Left lung (tissue), 14 donors: ENCODE measurements at places on chromosomes 5 and 9. TPM values are rescaled to one million over a fixed set of nuclear protein-coding genes. Genes with fewer than 3 reads are reported as not detected.

- H3K4me1 ChIP-seq: no peaks in the 10 kb centered on the region
- no peaks in the 10 kb centered on the region for H3K36me3 ChIP-seq
- no peak overlapping the region for H3K4me3 ChIP-seq
- H3K27me3 ChIP-seq: no peaks in the 10 kb centered on the region
- no peak for DNase-seq
- no peak overlapping the region for H3K27ac ChIP-seq
Measured at GRCh38 chr9:115671236-115671962, 482.2 kb upstream of the PAPPA start.

- H3K27ac ChIP-seq: no peak overlapping the region
- no peak overlapping the region for H3K4me3 ChIP-seq
- no peaks in the 10 kb centered on the region for H3K27me3 ChIP-seq
- H3K4me1 ChIP-seq: no peaks in the 10 kb centered on the region
Measured at GRCh38 chr9:120524863-120525262, 55.1 kb downstream of the CDK5RAP2 start.

DNA sequence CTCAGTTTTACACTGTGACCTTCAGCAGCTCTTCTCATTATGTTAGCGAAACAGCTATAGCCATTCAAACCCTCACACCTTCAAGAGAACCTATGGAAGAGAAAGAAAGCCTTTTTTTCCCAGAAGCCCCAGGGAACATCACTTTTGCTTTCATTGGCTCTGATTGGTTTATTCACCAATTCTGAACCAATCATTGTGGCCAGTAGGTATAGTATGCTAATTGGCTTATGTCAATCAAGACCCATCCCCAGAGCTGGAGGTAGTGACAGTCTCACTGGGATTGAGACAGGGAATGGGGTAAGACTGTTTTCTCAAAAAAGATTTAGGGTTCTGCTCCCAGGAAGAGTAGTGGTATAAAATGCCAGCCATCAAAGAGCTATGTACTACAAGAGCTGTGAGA is 74.1 kb upstream of the FSD1L start:
- H3K36me3 ChIP-seq: no peaks in the 10 kb centered on the region
- no peak overlapping the region for H3K4me3 ChIP-seq
- H3K27ac ChIP-seq: no peak overlapping the region
- H3K4me1 ChIP-seq: no peaks in the 10 kb centered on the region

- H3K4me3 ChIP-seq: no peak overlapping the region
- no peak overlapping the region for H3K27ac ChIP-seq
- H3K27me3 ChIP-seq: no peaks in the 10 kb centered on the region
- no peaks in the 10 kb centered on the region for H3K4me1 ChIP-seq
- DNase-seq: no peak
Measured at GRCh38 chr5:119031905-119032304, 39.0 kb upstream of the DMXL1 start.

DNA sequence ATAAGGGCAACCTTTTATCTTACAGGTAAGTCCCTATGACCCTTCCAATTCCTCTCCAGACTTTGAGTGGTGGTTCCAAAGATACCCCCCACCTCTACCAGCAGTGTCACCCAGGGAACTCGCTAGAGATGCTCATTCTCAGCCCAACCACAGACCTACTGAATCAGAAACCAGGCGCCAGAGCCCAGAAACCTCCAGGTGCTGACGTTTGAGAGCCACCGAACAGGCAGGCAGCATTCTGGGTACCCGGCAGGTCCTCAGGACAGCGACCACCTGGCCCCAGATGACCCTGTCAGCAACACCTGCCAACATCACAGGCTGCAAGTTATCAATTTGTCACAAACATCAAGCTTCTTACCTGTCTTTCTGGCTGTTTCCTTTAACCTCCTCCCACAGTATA is 19.5 kb downstream of the RAPGEF1 start:
- no peak overlapping the region for H3K4me3 ChIP-seq
- no peaks in the 10 kb centered on the region for H3K27me3 ChIP-seq
- peak overlapping the region; percentile 3 for H3K27ac ChIP-seq

DNA sequence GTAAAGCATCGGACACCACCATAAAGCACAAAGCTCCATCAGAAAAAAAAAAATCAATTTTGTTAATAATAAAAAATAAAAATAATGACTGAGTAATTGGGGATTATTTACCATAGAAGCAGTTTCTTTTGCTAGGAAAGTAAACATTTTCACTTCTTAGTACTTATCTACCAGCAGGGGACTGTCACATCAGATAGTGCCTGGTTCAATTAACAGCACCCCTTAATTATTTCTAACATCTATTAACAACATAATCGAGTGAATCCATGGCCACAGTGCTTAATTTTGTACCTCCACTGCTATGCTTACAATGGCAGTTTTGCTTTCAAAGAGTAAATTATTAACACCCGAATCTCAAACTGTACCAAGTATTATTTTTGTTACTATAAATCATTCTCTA is 221.7 kb downstream of the SMARCA2 start:
- no peak overlapping the region for H3K4me3 ChIP-seq
- no peaks in the 10 kb centered on the region for H3K36me3 ChIP-seq
- DNase-seq: no peak
- H3K27ac ChIP-seq: no peak overlapping the region
- no peaks in the 10 kb centered on the region for H3K4me1 ChIP-seq

GRCh38 chr9:105401651-105402050 is 46.2 kb upstream of the FSD1L start:
- no peaks in the 10 kb centered on the region for H3K27me3 ChIP-seq
- no peak overlapping the region for H3K27ac ChIP-seq
- H3K4me3 ChIP-seq: no peak overlapping the region
- no peaks in the 10 kb centered on the region for H3K4me1 ChIP-seq
- H3K36me3 ChIP-seq: no peaks in the 10 kb centered on the region
- DNase-seq: no peak

- H3K27ac ChIP-seq: peak overlapping the region; percentile 43
- peaks cover 9% of the 10 kb centered on the region for H3K27me3 ChIP-seq
- no peak overlapping the region for H3K4me3 ChIP-seq
- H3K36me3 ChIP-seq: no peaks in the 10 kb centered on the region
- DNase-seq: peak; percentile 69
Measured at GRCh38 chr5:178123966-178124925, 6.6 kb upstream of the RMND5B start.

- no peaks in the 10 kb centered on the region for H3K27me3 ChIP-seq
- no peak overlapping the region for H3K27ac ChIP-seq
Measured at GRCh38 chr9:11992866-11993265, 700.3 kb upstream of the TYRP1 start.

GRCh38 chr5:78595458-78595921 is 53.1 kb downstream of the LHFPL2 start:
- no peaks in the 10 kb centered on the region for H3K36me3 ChIP-seq
- DNase-seq: no peak
- no peaks in the 10 kb centered on the region for H3K27me3 ChIP-seq
- H3K4me3 ChIP-seq: no peak overlapping the region
- H3K4me1 ChIP-seq: peaks cover 22% of the 10 kb centered on the region

GRCh38 chr5:61332358-61332749 is 296 bp downstream of the ZSWIM6 start:
- peaks cover 51% of the 10 kb centered on the region for H3K4me1 ChIP-seq
- H3K36me3 ChIP-seq: no peaks in the 10 kb centered on the region
- DNase-seq: peak; percentile 88
- peak overlapping the region; percentile 72 for H3K27ac ChIP-seq

- H3K4me1 ChIP-seq: no peaks in the 10 kb centered on the region
- no peaks in the 10 kb centered on the region for H3K36me3 ChIP-seq
- no peaks in the 10 kb centered on the region for H3K27me3 ChIP-seq
- H3K4me3 ChIP-seq: no peak overlapping the region
Measured at GRCh38 chr9:89935801-89936200, 331.0 kb downstream of the GADD45G start.

GRCh38 chr5:126097876-126098275 is 325.3 kb upstream of the GRAMD2B start:
- H3K27me3 ChIP-seq: no peaks in the 10 kb centered on the region
- DNase-seq: no peak
- H3K4me1 ChIP-seq: no peaks in the 10 kb centered on the region
- H3K36me3 ChIP-seq: no peaks in the 10 kb centered on the region
- no peak overlapping the region for H3K27ac ChIP-seq

- no peaks in the 10 kb centered on the region for H3K4me1 ChIP-seq
- H3K36me3 ChIP-seq: no peaks in the 10 kb centered on the region
- no peak overlapping the region for H3K27ac ChIP-seq
- H3K27me3 ChIP-seq: no peaks in the 10 kb centered on the region
- H3K4me3 ChIP-seq: no peak overlapping the region
Measured at GRCh38 chr9:6134661-6135180, 80.9 kb upstream of the IL33 start.

- DNase-seq: no peak
- no peak overlapping the region for H3K4me3 ChIP-seq
- H3K4me1 ChIP-seq: peaks cover 16% of the 10 kb centered on the region
- H3K27me3 ChIP-seq: no peaks in the 10 kb centered on the region
Measured at GRCh38 chr5:178211095-178212048, 7.0 kb downstream of the HNRNPAB start.

GRCh38 chr5:104170926-104171325 is 608.3 kb upstream of the NUDT12 start:
- H3K36me3 ChIP-seq: no peaks in the 10 kb centered on the region
- DNase-seq: no peak
- H3K27me3 ChIP-seq: no peaks in the 10 kb centered on the region
- no peak overlapping the region for H3K27ac ChIP-seq
- no peak overlapping the region for H3K4me3 ChIP-seq

- H3K36me3 ChIP-seq: no peaks in the 10 kb centered on the region
- no peak overlapping the region for H3K4me3 ChIP-seq
- H3K27ac ChIP-seq: no peak overlapping the region
Measured at GRCh38 chr5:60820593-60821487, 23.2 kb downstream of the ELOVL7 start.

GRCh38 chr5:45532826-45533624 is 163.2 kb downstream of the HCN1 start:
- H3K4me3 ChIP-seq: no peak overlapping the region
- H3K27ac ChIP-seq: no peak overlapping the region

DNA sequence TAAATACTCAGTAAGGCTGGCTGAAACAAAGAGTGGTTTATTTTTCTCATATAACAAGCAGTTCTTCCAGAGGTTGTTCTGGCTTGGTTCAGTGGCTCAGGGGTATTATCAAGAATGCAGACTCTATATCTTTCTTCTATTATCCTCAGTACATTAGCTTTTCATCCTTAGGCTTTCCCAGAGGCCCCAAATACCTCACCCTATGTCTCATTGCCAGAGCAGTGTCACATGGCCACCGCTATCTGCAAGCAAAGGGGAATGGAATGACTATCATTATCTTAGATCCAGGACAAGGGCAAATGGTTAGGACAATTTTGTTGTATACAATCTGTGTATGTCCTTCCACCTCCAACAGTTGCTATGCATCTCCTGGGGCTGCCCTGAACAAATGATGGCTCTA is 69.0 kb upstream of the SNX2 start:
- DNase-seq: no peak
- no peaks in the 10 kb centered on the region for H3K27me3 ChIP-seq
- H3K4me1 ChIP-seq: no peaks in the 10 kb centered on the region
- H3K27ac ChIP-seq: no peak overlapping the region
- no peak overlapping the region for H3K4me3 ChIP-seq

DNA sequence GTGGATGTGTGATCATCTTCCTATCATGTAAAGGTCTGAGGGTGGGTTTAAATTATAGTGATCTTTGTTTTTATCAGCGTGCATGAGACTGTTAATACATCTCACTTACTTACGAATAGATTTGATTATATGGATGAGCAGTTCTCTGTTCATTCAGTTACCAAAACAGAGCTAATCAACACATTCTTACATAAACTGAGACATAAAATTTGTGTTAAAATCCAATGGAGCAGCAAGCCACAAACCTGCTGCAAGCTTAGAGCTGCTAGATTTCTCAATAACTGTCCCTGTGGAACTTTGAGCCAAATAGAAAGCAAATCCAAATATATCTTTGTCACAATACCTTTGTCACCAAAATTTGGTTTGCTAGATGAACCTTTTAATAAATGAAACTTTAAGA is 50.1 kb downstream of the NUDT12 start:
- no peaks in the 10 kb centered on the region for H3K4me1 ChIP-seq
- no peaks in the 10 kb centered on the region for H3K27me3 ChIP-seq
- H3K27ac ChIP-seq: no peak overlapping the region
- DNase-seq: no peak

GRCh38 chr9:131284856-131285255 is 4.7 kb upstream of the PLPP7 start:
- H3K4me1 ChIP-seq: no peaks in the 10 kb centered on the region
- no peaks in the 10 kb centered on the region for H3K36me3 ChIP-seq
- no peak overlapping the region for H3K4me3 ChIP-seq
- H3K27ac ChIP-seq: no peak overlapping the region
- DNase-seq: no peak

DNA sequence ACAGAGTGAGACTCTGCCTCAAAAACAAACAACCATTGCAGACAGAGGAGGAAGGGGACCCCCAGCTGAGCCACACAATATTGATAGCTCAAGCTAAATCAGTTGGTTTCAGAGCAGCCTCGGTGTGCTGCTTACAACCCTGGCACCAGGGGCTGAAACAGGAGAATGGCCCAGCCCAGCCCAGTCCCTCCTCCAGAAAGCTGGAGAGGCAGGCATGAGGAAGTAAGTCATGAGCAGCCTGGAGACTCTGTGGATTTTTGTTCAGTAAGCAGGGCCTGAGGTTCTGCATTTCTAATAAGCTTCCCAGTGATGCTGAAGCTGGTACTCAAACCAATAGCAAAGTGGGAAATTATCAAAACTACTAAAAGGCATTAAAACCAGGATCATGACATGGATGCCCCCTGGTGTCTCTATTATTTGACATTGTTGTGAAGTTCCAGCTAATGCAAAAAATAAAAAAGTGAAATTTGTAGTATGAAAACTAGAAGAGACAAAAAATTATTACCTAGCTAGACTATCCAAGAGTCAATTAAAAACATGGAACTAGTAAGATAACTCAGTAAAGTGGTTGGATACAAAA is 14.2 kb downstream of the PRRT1B start:
- H3K4me1 ChIP-seq: no peaks in the 10 kb centered on the region
- H3K36me3 ChIP-seq: no peaks in the 10 kb centered on the region
- H3K27ac ChIP-seq: no peak overlapping the region

DNA sequence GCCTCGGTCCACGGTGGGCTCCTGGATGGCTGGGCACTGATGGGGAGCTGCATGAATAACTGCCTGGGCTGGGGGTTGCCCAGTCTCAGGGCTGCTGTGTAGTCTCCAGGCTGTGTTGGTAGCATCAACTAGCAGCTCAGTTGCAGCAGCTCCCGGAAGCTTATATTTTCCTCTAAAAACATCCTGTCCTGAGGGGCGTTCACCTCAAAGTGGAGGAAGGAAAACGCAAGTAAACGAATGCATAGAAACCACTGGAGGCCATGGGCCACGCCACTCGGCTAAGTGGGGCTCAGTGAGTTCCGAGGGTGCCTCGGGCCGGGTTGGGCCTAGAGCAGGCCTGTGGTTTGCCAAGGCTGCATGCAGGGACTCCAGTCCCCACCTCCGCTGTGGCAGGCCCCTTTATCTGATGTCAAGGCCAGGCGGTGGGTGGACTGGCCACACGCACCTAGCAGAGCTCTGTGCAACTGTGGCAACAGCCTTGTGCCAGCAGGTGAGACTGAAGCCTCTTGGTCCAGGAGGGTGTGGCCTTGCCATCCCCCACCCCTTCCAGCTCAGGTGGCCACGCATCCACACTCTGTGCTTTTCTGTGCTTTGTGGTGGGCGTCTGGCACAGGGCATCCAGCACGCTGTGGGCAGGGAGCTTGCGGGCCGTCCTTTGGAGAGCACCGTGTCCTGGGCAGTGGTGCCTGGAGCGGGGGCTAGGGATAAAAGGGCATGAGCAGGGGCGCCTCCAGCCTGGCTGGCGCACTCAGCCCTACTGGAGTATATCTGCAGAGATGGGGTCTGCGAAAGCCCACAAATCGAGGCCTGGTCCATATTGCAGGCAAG is 15.1 kb downstream of the TCF7 start:
- H3K27ac ChIP-seq: no peak overlapping the region
- H3K4me1 ChIP-seq: peaks cover 9% of the 10 kb centered on the region

PDLIM4 gene
- 10.4 TPM for polyA plus RNA-seq

HACD4 gene
- polyA plus RNA-seq: 12.2 TPM

OMD gene
- polyA plus RNA-seq: 1.3 TPM

SCGB3A2 gene
- 1,881 TPM for polyA plus RNA-seq

CCDC180 gene
- 20.6 TPM for polyA plus RNA-seq
